NCI-H1092 (cell line): ENCODE measurements at places on chromosomes 1 and 21.

GRCh38 chr1:17686258-17686657 lies 68.9 kb upstream of the ACTL8 start:
- DNase-seq = no peak

DNA sequence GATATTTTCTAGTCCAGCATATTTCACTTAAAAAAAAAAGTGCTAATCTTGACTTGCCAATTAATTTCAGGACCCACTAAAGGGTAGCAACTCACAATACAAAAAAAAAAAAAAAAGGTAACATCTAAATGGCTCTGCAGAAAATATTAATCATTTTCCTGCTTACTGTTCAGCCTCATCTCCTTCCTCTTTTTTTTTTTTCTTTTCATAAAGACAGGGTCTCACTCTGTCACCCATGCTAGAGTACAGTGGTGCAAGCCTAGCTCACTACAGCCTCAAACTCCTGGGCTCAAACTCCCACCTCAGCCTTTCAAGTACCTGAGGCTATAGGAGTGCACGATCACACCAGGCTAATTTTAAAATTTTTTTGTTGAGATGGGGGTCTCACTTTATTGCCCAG lies 30.4 kb downstream of the TTC13 start:
- no peak for DNase-seq

GRCh38 chr1:24526940-24527542 lies 24.4 kb downstream of the RCAN3 start:
- DNase-seq = peak; percentile 5

- DNase-seq = no peak
Measured at GRCh38 chr1:39494671-39495410, 3.4 kb downstream of the BMP8A start.

- no peak for DNase-seq
Measured at GRCh38 chr1:110436635-110437034, 14.3 kb upstream of the PROK1 start.

- no peak for DNase-seq
Measured at GRCh38 chr1:191134796-191135195, 657.1 kb upstream of the BRINP3 start.

DNA sequence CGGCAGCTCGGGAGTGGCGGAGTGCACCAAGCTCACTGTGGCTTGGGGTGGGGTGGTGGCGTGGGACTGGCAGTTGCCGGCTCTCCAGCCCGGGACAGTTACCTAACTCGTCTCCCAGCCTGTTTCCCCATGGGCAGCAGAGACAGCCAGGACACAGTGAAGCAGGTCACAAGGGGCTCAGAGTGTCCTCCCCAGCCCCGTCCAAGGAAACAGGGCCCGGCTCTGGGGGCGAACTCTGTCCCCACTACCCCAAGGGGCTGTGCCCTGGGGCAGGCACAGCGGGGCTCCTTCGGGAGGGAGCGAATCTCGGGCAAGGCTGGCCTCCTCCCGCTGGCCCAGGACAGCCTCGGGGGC lies 759 bp downstream of the GPR157 start:
- no peak for DNase-seq

DNA sequence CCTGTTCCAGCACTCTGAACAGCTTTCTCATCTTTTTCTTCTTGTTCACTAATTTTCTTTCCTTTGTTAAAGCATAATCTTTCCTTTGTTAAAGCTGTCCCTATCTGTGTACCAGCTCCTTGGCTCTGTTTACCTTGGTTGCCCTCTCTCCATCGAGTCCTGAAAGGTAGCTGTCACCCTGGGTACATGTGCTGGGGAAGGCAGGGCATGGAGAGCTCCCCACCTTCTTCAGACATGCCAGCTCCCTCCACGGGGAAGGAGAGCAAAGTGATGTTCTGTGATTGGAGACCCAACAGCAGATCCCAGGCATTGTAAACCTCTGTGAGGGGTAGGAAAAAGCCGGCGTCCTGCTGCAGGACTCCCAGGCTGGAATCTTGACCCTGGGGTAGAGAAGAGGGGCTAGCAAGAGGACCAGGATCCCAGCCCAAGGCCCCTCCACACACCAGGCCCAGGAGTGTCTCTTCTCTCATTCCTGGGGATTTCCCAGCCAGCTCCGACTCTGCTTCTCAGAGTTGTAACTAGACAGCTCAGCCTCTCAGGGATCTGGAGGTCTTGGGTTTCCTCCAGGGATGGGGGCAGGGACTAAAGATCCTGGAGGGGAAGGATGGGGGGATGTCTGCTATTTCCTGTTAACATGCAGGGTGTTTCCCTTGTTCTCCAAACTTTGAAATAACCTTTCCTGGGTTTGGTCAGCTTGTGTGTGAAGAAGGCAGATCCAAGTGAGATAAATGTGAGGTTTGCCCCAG lies 34.4 kb downstream of the TMCC2 start:
- no peak for DNase-seq

- no peak for DNase-seq
Measured at GRCh38 chr1:169235568-169235967, 129.1 kb downstream of the ATP1B1 start.
